ENCODE measurements at places on chromosomes 2 and 18. TPM values are rescaled to one million over a fixed set of nuclear protein-coding genes. Genes with fewer than 3 reads are reported as not detected.

DNA sequence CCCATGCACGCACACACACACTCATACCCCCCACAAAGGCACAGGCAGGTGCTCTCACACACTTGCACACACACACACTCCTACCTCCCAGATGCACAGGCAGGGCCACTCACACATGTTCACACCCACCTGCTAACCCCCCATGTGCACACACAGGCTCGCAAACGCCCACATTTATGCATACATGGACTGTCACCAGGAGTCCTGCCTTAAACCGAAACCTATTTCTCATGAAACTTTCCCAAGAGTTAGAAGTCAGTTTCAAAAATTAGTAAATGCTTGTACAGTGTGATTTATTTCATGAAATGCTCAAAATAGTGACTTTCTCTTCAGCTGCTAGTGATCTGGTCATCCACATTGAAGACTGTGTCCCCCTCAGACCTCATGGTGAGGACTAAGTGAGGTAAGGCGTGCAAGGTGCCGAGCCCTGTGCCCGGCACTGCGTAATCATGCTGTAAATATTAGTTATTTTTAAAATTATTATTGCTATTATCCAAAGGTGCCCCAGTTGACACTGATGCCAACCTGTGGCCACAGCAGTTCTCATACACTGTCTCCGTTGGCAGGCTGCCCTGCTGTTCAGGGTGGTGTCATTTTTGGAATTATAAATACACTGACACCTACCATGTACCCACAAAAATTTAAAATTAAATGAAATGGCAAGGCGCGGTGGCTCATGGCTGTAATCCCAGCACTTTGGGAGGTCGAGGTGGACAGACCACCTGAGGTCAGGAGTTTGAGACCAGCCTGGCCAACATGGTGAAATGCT is 12.4 kb downstream of the CNNM4 start:
- no peak overlapping the region for H3K27ac ChIP-seq
- no peaks in the 10 kb centered on the region for H3K36me3 ChIP-seq
- H3K4me1 ChIP-seq = peaks cover 3% of the 10 kb centered on the region
- no peaks in the 10 kb centered on the region for H3K27me3 ChIP-seq
- DNase-seq = no peak
- no peak overlapping the region for H3K4me3 ChIP-seq

- DNase-seq = no peak
- no peaks in the 10 kb centered on the region for H3K27me3 ChIP-seq
- H3K27ac ChIP-seq = no peak overlapping the region
These were observed 208.4 kb downstream of the FIGN start for GRCh38 chr2:163527381-163527780.

- no peak for DNase-seq
- no peak overlapping the region for H3K4me3 ChIP-seq
- H3K36me3 ChIP-seq = no peaks in the 10 kb centered on the region
These were observed 88.0 kb downstream of the LDLRAD4 start for GRCh38 chr18:13306583-13306982.

DNA sequence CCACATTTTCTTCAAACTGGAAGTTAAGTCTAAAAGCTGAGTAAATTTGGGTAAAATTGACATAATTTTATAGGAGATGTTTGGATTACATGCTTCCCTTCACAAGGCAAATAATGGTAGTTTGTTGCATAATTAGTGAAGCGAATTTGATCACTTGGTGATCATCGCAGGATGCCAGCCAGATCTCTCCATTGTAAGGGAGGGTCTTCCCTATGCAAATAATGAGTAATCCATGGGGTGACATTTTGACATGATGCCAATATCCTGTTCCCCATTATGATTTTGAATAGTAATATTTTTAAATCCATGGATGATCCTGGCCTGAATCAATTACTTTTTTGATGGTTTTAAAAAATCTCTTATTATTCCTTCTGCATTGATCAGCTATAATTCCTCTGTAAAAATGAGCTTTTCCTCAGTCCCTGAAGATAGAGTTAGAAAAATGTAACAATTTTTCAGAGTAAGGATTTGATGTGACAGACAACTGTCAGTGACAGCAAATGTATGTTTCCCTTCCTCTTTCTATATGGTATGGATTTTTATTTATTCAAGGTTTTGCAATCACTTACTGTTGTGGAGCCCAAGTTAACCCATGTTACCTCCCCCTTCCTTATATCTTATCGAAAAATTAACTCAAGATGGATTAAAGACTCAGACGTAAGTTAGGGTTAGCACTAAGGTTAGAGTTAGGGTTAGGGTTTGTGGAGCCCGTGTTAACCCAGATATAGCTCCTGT is 21.4 kb downstream of the CCL20 start:
- peaks cover 4% of the 10 kb centered on the region for H3K36me3 ChIP-seq
- no peak for DNase-seq
- H3K27me3 ChIP-seq = no peaks in the 10 kb centered on the region
- H3K4me1 ChIP-seq = no peaks in the 10 kb centered on the region

GRCh38 chr2:106090916-106091618 is 103.0 kb downstream of the UXS1 start:
- no peak overlapping the region for H3K27ac ChIP-seq
- no peak for DNase-seq
- H3K36me3 ChIP-seq = peaks cover 15% of the 10 kb centered on the region
- no peaks in the 10 kb centered on the region for H3K4me1 ChIP-seq

DNA sequence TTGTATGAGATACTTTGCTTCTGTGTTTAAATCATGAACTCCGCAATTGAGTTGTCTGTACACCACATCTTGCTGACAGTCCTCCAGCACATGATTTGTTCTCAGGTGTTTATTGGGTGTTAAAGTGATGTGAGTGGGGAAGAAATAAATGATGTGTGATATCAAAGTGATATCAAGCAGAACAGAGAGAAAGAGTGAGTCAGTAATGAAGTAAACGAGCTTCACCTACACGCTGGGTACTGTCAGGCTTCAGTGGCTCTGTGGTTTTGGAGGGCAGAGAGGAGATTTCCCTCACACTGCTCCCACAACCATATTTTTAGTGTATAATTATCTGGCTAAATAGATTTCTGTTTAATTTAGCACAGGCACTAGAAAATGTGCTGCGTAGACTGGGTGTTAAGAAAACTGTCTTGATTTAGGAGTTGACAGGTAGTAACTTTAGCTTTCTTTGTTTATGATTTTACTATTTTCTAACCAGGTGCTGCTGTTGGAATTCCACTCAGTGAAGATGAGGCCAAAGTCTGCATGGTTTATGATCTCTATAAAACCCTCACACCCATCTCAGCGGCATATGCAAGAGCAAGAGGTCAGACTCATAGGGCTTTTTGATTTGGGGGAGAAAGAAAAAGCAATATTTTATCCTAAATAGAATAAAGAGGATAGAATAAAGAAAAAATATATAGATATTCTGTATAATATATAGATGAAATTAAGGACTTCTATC is 21.2 kb downstream of the ATIC start:
- H3K36me3 ChIP-seq = peaks cover 51% of the 10 kb centered on the region
- no peaks in the 10 kb centered on the region for H3K4me1 ChIP-seq
- H3K27me3 ChIP-seq = no peaks in the 10 kb centered on the region
- no peak overlapping the region for H3K4me3 ChIP-seq
- H3K27ac ChIP-seq = no peak overlapping the region

DNA sequence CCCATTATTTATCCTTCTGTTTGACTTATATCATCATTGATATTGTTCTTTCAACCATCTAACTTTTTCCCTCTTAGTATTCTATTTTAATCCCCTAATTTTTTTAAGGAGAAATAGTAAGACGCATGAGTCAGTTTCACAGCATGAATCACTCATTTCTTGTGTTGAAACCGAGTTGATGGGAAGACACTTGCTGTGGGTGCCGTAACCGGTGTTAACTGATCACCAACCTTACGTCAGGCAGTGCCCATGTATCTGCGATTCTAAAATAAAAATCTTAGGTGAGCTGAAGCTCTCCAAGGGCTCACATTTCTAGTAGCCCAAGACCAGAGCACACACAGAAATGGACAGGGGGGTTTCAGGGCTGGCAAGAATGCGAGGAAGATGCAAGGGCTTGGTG is 348.1 kb downstream of the GALR1 start:
- H3K27ac ChIP-seq = no peak overlapping the region
- DNase-seq = no peak
- H3K36me3 ChIP-seq = no peaks in the 10 kb centered on the region
- H3K4me3 ChIP-seq = no peak overlapping the region

GRCh38 chr18:36314754-36315153 is 17.2 kb downstream of the FHOD3 start:
- no peaks in the 10 kb centered on the region for H3K27me3 ChIP-seq
- H3K27ac ChIP-seq = no peak overlapping the region
- no peaks in the 10 kb centered on the region for H3K4me1 ChIP-seq
- H3K4me3 ChIP-seq = no peak overlapping the region

- peaks cover 63% of the 10 kb centered on the region for H3K27me3 ChIP-seq
- no peak for DNase-seq
- H3K27ac ChIP-seq = no peak overlapping the region
- H3K36me3 ChIP-seq = no peaks in the 10 kb centered on the region
- H3K4me1 ChIP-seq = no peaks in the 10 kb centered on the region
- no peak overlapping the region for H3K4me3 ChIP-seq
These were observed 40.8 kb downstream of the ATOH8 start for GRCh38 chr2:85794491-85795121.

DNA sequence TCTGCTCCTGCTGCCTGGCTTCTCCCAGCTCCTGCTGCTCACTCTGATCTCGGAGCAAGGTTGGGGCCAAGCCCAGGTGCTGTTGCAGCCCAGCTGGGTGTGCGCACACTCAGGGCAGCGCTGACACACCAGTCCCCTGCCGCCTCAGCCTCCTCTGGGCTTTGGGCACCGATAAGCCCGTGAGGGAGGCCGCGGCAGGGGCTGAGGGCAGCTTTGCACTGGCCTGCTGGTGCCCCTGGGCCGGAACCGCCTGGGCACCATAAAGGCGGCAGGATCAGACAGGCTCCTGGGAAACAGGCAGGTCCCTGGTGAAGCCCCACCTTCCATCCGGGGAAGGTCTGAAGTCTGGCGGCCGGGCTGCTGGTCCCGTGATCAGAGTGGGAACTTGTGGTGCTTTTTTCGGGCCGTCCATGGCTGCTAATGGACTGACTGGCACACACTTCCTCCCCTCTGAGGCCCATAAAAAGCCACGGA is 14.1 kb upstream of the EML6 start:
- no peaks in the 10 kb centered on the region for H3K36me3 ChIP-seq
- peaks cover 2% of the 10 kb centered on the region for H3K4me1 ChIP-seq
- H3K27ac ChIP-seq = no peak overlapping the region

DNA sequence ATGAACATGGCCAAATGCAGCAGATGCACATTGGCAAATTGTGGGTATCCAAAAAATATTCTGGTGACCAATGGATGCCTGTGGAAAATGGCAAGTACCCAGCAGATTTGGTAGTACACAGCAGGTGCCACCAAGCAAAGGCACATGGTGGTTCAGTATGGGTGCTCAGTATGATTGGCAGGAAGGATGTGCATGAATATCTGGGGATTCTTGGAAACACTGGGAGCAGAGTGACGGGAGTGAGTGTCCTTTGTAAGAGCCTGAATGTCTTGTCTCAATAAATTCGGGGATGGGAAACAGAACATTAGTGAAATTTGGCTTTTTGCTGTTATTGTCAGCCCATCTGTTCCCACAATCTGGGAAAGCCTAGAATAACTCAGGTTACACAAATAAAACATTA is 36.8 kb upstream of the ACADL start:
- H3K4me1 ChIP-seq = no peaks in the 10 kb centered on the region
- H3K27ac ChIP-seq = no peak overlapping the region
- H3K27me3 ChIP-seq = no peaks in the 10 kb centered on the region

DNA sequence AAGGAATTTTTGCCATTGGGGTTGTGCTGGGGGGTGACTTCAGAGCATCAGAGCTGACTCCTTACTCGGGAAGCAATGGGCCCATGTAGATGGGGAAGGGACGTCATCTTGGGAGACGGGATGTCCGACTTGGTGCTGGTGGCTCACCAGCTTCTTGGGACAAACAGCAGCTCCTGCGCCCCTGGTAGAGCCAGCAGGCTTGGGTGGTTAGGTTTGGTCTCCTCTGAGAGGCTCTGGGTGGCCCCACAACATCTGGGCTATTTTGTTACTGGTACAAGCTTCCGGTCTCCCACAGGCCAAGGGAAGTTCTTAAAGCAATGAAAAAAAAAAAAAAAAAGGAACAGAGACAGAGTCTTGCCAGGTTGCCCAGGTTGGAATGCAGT is 1.8 kb downstream of the NGEF start:
- H3K27ac ChIP-seq = no peak overlapping the region
- no peaks in the 10 kb centered on the region for H3K27me3 ChIP-seq
- H3K4me3 ChIP-seq = no peak overlapping the region

GRCh38 chr18:3448838-3449511 is 997 bp upstream of the TGIF1 start:
- H3K27ac ChIP-seq = peak overlapping the region; percentile 100
- H3K36me3 ChIP-seq = peaks cover 3% of the 10 kb centered on the region
- no peaks in the 10 kb centered on the region for H3K27me3 ChIP-seq
- H3K4me1 ChIP-seq = peaks cover 35% of the 10 kb centered on the region
- peak; percentile 47 for DNase-seq
- peak overlapping the region; percentile 96 for H3K4me3 ChIP-seq

DNA sequence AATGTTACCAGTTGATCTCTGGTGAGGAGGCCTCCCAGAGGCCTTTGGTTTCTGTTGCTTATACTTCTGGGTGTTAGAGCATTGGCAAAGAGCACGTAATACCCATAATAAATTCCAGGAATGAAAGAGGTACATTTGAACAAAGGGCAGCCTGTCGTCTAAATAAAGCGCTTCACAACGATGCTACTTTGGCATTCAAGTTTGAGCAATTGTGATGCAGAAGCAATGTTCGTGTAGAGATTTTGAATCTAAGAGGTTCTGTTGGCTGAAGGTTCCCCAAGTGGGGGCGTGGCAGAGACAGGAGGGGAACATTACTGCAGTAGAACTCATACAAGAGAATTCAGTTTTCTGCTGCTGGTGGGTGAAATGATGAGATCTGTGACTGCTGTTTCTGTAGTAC is 27.8 kb downstream of the ZNF532 start:
- no peak overlapping the region for H3K4me3 ChIP-seq
- peak overlapping the region; percentile 83 for H3K27ac ChIP-seq
- DNase-seq = no peak
- H3K4me1 ChIP-seq = peaks cover 28% of the 10 kb centered on the region

DNA sequence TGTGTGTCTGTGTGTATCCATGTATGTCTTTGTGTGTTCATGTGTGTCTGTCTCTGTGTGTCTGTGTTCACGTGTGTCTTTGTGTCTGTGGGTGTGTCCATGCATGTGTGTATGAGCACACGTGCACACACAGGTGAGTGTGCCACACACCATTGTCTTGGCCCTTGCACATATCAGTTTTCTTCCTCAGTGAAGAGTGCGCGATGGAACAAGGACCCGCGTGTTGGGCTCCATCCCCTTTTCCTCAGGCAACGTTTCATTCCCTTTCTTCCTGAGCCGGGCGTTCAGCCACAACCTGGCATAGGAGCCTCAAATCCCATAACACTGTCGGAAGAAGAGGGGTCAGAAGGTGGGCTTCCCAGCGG is 74.3 kb downstream of the PTGR3 start:
- no peaks in the 10 kb centered on the region for H3K4me1 ChIP-seq
- no peak overlapping the region for H3K4me3 ChIP-seq
- H3K36me3 ChIP-seq = no peaks in the 10 kb centered on the region
- DNase-seq = no peak
- H3K27ac ChIP-seq = no peak overlapping the region
- H3K27me3 ChIP-seq = peaks cover 16% of the 10 kb centered on the region

- H3K36me3 ChIP-seq = peaks cover 2% of the 10 kb centered on the region
These were observed 36.7 kb downstream of the BIN1 start for GRCh38 chr2:127070221-127070620.

The MBP gene
- 39.0 TPM for total RNA-seq

The PRKAG3 gene
- not detected for total RNA-seq

The TACR1 gene
- total RNA-seq = 0.73 TPM

The UGT1A9 gene
- total RNA-seq = not detected

The COL4A4 gene
- 0.44 TPM for total RNA-seq

The TUBA3E gene
- total RNA-seq = not detected

The TMEM198 gene
- total RNA-seq = 8.2 TPM

The ZNF385B gene
- 5.5 TPM for total RNA-seq
